A549 treated with RU486 at 1 μM for 4 hours (cell line): ENCODE measurements at places on chromosomes 5 and 9. TPM values are rescaled to one million over a fixed set of nuclear protein-coding genes. Genes with fewer than 3 reads are reported as not detected.

FAM169A gene
- 2.7 to 7.1 TPM (median 6.6 TPM) in 5 replicates for total RNA-seq

IQGAP2 gene
- 1.0 to 1.8 TPM (median 1.3 TPM) in 5 replicates for total RNA-seq

HTR4 gene
- not detected in 5 replicates for total RNA-seq

FAM221B gene
- total RNA-seq = not detected in 5 replicates

PCDHAC2 gene
- 2.4 to 6.1 TPM (median 2.8 TPM) in 5 replicates for total RNA-seq

LRRTM2 gene
- total RNA-seq = not detected in 5 replicates

ARHGEF37 gene
- total RNA-seq = 0.65 to 0.84 TPM (median 0.83 TPM) in 5 replicates

ARL14EPL gene
- 0.16 to 0.32 TPM (median 0.24 TPM) in 4 of 5 replicates, not detected in the other for total RNA-seq

ZNG1A gene
- 24.8 to 31.0 TPM (median 29.3 TPM) in 5 replicates for total RNA-seq

SKP2 gene
- 17.0 to 22.7 TPM (median 19.0 TPM) in 5 replicates for total RNA-seq
